Inflammatory macrophage treated with lipopolysaccharide for 4 hours (primary cell): ENCODE measurements at places on chromosomes 16 and 17.
A peak's percentile ranks its signal among the peaks of the same experiment; 100 is the strongest.

GRCh38 chr17:36461330-36462110, 25.0 kb upstream of the ZNHIT3 start:
- no peak for DNase-seq

GRCh38 chr17:41434005-41434404, 6.8 kb downstream of the KRT38 start:
- no peak for DNase-seq

- DNase-seq = no peak
Measured at GRCh38 chr16:81541314-81541713, 96.7 kb downstream of the CMIP start.

DNA sequence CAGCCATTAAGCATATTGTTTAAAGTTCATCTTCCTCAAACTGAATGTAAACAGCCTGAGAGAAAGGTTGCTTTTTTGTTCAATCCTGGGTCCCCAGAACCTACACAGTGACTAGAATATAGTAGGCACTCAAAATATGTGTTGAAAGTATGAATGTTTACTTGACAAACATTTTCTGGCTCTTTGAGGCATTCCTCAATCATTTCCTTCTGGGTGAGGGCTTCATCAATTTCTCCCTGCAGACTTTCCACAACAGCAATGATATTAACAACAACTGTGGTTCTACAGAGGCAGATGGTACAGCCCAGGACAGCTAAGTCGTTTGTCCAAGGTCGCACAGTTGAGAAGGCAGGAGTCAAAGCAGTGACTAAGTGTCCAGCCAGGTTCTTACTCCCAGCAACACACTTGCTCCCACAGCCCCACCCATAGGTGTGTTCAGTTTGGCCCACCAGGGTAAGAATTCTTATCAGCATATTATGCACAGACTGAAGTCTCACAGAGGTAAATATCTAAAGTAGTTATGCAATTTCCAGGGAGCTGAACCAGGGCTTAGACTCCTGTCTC, 61.1 kb downstream of the HS3ST3B1 start:
- no peak for DNase-seq

GRCh38 chr17:82570277-82570676, 50.7 kb downstream of the FOXK2 start:
- no peak for DNase-seq

GRCh38 chr17:44314869-44315661, 6.7 kb downstream of the RUNDC3A start:
- DNase-seq = no peak

- no peak for DNase-seq
Measured at GRCh38 chr17:81044764-81045589, 10.0 kb downstream of the BAIAP2 start.

DNA sequence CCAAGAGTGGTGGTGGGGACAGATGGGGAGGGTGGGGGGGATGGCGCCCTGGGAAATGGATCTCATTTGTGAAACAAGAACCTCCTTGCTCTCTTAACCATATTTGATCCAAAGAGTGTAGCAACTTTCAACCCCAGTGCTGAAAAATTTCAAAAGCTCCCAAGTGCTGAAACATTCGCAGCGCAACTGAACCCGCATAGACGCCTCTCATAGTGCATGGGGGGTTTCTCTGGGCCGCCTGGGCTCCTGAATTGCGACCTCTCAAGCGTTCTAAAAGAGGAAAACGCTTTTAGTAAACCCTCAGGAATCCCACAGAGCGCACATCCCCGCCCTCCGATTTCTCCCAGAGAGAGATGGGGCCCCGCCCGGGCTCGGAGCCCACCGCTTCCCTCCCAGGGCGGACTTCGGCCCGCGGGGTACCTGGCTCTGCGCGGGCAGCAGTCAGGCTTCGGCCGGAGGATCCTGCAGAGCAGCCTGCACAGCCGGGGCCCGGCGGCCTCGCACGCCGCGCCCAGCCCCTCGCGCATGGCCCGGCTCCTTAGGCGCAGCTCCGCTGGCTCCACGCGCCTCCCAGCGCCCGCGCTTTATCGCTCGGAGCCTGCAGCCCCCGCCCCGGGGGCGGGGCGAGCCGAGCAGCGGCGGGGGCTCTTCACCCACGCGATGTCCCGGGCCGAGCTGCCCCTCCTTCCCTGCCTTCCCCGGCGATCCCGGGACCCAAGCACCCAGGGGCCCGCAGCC, 7.0 kb downstream of the NOS2 start:
- DNase-seq = no peak

- DNase-seq = peak; percentile 73
Measured at GRCh38 chr16:66605979-66606751, 1.7 kb downstream of the CMTM3 start.

GRCh38 chr16:56634715-56635440, 2.4 kb downstream of the MT1M start:
- DNase-seq = no peak
